ENCODE measurements at places on chromosomes 7 and 10. TPM values are rescaled to one million over a fixed set of nuclear protein-coding genes. Genes with fewer than 3 reads are reported as not detected.

Gene MYH16
- not detected for total RNA-seq

Gene MMD2
- total RNA-seq: not detected

Gene ZPBP
- total RNA-seq: not detected

Gene TMEM236
- total RNA-seq: 0.43 TPM

Gene SPDYE1
- not detected for total RNA-seq

Gene IFIT2
- total RNA-seq: 4.3 TPM

Gene UCN3
- total RNA-seq: not detected

Gene OR2A5
- not detected for total RNA-seq

Gene GPER1
- total RNA-seq: 2.5 TPM

Gene MRC1
- 27.0 TPM for total RNA-seq

Gene FKBP6
- total RNA-seq: not detected

Gene SPRN
- not detected for total RNA-seq

Gene CRCP
- 22.3 TPM for total RNA-seq

Gene CYP2W1
- not detected for total RNA-seq

Gene SPAG6
- total RNA-seq: not detected

Gene FAM13C
- 5.9 TPM for total RNA-seq

Gene CACNB2
- 45.7 TPM for total RNA-seq

Gene IQCE
- 9.9 TPM for total RNA-seq

Gene STEAP4
- total RNA-seq: 20.1 TPM

Gene DGKI
- total RNA-seq: 1.4 TPM

Gene SPDYE6
- total RNA-seq: not detected

Gene PWWP2B
- 23.0 TPM for total RNA-seq

Gene PALD1
- 4.6 TPM for total RNA-seq

Gene PPP1R17
- total RNA-seq: not detected

Gene RADIL
- 4.0 TPM for total RNA-seq

Gene PKD1L1
- total RNA-seq: 1.9 TPM

Gene PCLO
- total RNA-seq: 3.8 TPM

Gene SFTPA1
- total RNA-seq: 0.22 TPM

Gene FOXK1
- 16.8 TPM for total RNA-seq

Gene LEP
- total RNA-seq: 0.86 TPM

Gene HUS1
- total RNA-seq: 23.8 TPM

Gene TUBAL3
- 0.11 TPM for total RNA-seq

Gene CD36
- 1,239 TPM for total RNA-seq

Gene ANK3
- total RNA-seq: 192 TPM

Gene TMEM196
- total RNA-seq: not detected

Gene NEUROD6
- total RNA-seq: not detected

Gene TDRD1
- total RNA-seq: 5.8 TPM

Gene PRPS1L1
- not detected for total RNA-seq

Gene TAS2R5
- total RNA-seq: 0.27 TPM

Gene CHST3
- 15.4 TPM for total RNA-seq

Gene PTPRZ1
- 0.65 TPM for total RNA-seq

Gene NXPH1
- not detected for total RNA-seq

Gene PAX4
- not detected for total RNA-seq

Gene HTR5A
- not detected for total RNA-seq

Gene BTBD16
- total RNA-seq: not detected

Gene RBM20
- total RNA-seq: 103 TPM

Gene GARIN1A
- total RNA-seq: 1.7 TPM

Gene CYP3A7
- total RNA-seq: not detected

Gene HOXA3
- 0.35 TPM for total RNA-seq

Gene NPFFR1
- 0.03 TPM for total RNA-seq

Gene ADAM22
- 1.3 TPM for total RNA-seq

Gene ANKRD1
- 1,733 TPM for total RNA-seq

Gene COMMD3
- total RNA-seq: 87.0 TPM

Gene LIPM
- not detected for total RNA-seq

Gene VAX1
- total RNA-seq: not detected

Gene SFXN2
- total RNA-seq: 1.7 TPM

Gene WDFY4
- 1.1 TPM for total RNA-seq
